ENCODE measurements at places on chromosomes 12 and 14.

DNA sequence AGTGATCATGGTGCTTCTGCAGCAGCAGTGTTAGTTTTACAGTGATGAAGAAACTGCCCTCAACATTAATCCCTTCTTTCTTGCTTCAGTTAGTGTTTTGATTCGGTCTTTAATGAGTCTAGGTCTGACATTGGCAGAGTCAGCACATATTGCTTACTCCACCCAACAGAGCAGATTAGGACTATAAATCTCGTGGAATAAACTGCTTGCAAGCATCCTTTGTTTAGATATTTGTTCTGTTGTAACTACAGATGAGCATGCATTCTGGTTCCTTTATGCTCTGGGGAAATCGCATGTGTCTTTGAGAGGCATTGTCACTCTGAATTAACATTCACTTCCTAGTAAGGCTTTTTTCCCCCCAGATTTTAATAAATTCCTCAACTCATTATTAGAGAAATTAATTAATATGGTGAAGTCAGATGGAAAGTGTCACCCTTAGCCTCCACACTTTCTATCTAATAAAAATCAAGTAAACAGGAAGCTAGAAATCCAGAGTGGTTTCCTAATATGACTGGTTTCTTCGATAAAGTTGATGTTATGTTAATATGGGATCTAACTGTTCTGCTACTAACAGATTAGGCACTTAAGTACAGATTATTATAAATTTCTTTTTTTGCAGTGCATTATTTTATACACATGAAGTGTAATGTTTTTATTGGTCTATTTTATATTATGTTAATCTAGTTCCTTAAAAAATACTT lies 86.2 kb upstream of the SSTR1 start:
- DNase-seq, result no peak

DNA sequence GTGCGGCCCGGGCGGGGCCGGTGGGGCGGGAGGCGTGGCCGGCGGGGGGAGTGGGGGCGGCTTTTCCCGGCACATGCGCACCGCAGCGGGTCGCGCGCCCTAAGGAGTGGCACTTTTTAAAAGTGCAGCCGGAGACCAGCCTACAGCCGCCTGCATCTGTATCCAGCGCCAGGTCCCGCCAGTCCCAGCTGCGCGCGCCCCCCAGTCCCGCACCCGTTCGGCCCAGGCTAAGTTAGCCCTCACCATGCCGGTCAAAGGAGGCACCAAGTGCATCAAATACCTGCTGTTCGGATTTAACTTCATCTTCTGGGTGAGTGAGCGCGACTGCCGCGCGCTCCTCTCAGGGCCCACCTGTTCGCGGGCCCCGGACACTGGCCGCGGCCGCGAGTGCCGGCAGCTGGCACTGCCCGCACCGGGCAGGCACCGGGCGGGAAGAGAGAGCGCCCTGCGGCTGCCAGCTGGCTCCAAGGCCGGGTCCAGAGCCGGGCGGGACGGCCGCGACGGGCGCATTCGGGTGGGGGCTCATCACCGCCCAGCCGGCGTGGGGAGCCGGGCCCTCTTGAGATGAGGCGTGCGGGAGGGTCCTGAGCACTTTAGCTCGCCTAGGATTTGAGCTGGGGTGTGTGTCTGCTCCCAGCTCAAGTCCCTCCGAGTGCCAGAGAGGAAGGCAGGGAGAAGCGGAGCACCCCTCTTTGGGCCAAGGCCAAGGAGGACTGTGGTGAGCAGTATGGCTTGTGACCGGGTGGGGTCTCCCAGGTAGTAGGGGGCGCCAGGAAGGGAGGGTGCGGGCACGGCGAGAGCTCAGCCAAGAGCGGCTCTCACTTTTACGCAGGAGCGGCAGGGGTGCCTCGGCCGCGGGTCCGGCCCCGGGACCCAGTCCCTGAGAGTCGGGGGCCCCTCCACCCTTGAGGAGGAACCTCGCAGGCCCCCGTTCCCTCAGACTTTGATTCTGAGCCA lies at the start of gene CD9:
TSS of gene CD9 (plus strand) at position 145 of the 957 bp plus-strand sequence. CDS start at position 245, 100 bp downstream.
- DNase-seq, result peak; percentile 58

DNA sequence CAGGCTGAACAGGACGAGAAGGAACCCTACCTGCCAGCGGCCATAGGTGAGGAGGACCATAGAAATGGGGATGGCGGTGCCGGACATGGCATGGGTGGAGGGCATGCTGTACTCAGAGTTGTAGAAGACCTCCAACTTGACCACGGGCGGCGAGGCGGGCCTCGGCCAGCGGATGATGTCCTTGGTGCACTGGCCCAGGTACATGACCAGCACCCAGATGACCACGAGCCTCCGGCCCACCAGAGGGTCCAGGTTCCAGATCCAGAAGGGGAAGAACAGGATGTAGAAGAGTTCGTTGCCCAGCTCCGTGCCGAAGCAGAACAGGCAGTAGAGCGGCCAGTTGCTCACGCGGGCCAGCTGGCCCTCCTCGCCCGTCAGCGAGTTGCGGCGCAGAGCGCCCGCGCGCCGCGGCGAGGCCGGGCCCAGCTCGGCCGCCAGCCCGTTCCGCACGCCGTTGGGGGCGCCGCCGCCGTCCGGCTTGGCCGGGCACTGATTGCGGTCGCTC lies 582 bp downstream of the SGPP1 start:
- peak; percentile 53 for DNase-seq

- DNase-seq, result peak; percentile 49
Observed at GRCh38 chr14:68401855-68402254, 391.0 kb downstream of the ZFP36L1 start.
